ENCODE measurements at places on chromosomes 13 and 19.

- DNase-seq = no peak
Measured at GRCh38 chr19:17526922-17527321, 15.5 kb downstream of the PGLS start.

GRCh38 chr13:82827724-82828123 lies 1054.5 kb downstream of the SLITRK1 start:
- no peak for DNase-seq

DNA sequence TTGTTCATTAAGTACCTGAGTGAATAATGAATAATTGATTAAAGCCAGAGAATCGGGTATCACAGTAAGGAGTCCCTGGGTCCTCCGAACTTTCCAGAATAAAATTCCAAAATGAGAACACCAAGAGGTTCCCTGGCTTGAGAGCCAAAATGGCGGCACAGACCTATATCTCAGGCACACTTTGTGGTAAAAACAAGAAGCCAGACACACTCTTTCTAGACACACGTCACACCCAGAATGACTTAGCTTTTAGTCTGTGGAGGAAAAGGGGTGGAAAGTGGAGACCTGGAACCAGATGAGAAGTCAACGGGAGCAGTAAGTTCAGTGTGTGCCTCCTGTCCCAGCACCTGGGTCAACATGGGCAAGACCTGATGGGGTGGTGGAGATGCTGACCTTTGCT lies 8.4 kb downstream of the ARL11 start:
- DNase-seq = no peak

- DNase-seq = no peak
Measured at GRCh38 chr19:49824662-49825061, 6.6 kb downstream of the MED25 start.

GRCh38 chr13:48595431-48596429 lies 58.0 kb upstream of the CYSLTR2 start:
- peak; percentile 36 for DNase-seq

- peak; percentile 83 for DNase-seq
Measured at GRCh38 chr19:49512970-49513745, 697 bp downstream of the FCGRT start.

GRCh38 chr19:32018014-32018413 lies 327.4 kb upstream of the ZNF507 start:
- DNase-seq = no peak

DNA sequence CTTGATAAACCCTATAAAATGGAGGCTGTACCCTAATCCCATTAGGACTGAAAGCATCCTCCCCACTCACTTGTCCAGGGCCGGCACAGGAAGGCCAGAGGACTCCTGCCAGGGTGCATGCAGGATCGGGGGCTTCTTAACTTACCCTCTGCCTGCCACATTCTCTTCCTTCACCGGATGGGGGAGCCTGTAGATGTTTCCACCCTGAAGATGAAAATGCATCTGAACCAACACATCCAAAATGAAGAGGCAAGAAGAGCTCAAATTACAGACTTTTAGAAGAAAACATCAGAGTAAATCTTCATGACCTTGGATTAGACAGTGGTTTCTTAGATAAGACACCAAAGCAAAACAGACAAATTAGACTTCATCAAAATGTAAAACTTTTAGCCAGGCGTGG lies 25.9 kb upstream of the NAPA start:
- no peak for DNase-seq

- no peak for DNase-seq
Measured at GRCh38 chr13:37029617-37030016, 29.0 kb downstream of the EXOSC8 start.

DNA sequence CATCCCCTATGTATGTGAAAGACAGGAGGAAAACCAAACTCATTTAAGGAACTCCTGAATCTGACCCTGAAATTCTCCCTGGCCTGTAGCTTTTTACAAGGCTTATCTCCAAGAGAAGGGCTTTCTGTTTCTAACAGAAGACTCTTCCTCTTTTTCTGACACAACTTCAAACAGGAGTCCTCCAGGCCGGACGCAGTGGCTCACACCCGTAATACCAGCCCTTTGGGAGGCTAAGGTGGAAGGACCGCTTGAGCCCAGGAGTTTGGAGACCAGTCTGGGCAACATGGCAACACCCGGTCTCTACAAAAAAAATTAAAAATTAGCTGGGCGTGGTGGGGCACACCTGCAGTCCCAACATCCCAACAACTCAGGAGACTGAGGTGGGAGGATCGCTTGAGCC lies 41.9 kb downstream of the CARS2 start:
- no peak for DNase-seq

DNA sequence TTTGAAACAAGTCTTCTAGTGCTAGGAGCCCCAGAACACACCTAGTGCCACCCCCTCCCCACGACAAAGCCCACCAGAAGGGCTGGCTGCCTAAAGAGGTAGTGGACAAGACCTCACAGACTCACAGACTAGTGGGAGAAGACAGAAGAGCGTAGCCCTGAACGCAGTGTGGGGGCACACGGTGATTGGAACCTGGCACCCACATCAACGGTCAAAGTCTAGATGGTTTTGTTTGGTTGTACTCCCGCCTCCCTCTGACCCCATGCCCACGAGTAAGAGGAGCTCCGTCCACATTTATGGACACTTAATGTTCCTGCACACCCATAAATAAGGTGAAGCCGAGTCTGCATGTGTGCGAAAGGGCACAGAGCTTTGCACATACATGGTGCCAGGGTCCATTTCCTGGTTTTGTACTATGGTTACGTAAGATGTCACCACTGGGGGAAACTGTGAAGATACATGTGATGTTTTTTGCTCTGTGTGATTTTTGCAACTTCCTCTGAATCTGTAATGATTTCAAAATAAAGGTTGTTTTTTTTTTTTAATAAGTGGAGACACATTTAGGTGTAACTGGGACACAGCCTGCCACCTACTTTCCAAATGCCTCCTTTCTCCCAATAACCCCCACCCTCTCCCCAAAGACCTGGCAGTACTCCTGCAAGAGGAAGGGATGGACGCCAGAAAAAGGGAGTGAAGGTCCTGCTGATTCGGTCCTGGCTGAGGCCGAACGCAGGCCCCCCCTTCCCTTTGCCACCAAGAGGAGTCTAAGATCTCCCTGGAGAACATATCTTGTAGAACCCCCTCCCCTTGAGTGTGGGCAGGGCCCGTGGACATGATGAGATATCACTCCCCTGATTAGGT lies 72.8 kb downstream of the GNG7 start:
- DNase-seq = no peak

DNA sequence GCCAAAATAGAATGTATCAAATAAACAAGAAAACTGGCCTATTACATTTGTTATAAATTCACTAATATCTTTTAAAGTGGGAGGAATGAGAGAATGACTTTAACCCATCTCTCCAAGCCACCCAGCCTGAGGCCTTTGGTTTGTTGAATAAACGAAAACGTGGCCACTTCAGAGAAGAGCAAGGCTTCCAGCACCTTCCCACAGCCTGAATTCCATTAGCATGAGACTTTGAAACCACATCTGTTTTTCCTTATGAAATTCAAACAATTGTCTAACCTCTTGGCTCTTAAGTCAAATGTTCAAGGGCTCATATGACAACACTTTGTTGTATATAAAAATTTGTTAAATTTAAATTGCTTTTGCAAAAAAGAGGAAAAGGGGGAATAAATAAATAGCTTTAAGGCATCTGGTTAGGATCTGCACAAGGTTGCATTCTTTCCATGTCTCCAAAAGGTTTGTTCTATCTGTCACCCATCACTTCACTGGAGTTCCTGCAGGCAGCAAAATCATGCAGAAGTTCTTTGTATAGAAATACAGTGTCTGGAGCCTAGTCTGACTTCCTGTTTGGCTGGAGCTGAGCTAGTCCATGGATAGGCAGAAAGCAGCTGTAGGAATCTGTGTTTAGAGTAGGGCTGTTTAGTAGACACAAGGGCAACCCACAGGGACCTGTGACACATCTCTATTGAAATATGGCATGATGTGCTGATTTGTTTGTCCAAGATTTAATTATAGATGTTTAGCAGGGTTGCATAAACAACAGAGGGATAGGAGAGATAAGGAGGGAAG lies 502.3 kb downstream of the KCTD12 start:
- no peak for DNase-seq

DNA sequence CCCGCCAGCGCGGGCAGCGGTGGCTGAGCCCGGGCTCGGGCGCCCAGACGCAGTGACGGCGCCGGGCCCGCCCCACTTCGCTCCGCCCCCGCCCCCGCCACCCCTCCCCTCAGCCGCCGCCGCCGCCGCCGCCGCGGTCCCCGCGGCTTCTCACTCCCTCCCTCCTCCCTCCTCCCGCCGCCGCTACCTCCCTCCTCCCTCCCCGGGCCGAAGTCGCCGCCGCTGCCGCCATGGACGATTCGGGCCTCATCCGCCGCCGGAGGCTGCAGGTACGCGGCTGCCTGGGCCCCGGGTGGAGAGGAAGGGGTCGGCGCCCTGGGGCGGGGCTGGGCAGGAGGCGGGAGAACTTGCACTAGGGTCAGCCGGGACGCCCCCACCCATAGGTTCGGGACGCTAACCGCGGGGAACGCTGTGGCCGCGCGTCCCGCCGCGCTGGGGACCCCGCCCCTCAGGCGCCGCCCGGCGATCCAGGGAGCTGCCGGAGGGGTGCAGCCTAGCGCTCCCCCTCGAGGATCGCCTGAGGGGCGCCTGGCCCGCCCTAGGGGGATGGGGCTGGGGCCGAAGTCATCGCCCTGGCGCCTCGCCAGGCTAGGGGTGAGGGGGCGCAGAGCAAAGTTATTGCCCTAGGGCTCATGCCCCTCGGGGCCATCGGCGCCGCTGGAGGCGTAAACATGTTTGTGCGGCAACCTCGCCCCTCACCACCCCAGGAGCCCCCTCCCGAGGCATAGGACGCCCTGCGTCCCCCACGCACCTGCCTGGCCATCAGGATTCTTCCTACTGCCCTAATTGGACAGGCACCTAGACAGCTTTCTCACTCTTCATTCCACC lies 427 bp downstream of the RTBDN start:
- peak; percentile 35 for DNase-seq

- DNase-seq = no peak
Measured at GRCh38 chr13:76828316-76828741, 57.9 kb downstream of the KCTD12 start.

Measured in left ventricle myocardium superior (tissue), 1 donor.